ENCODE measurements at places on chromosomes 3 and 15. TPM values are rescaled to one million over a fixed set of nuclear protein-coding genes. Genes with fewer than 3 reads are reported as not detected.

- no peak for DNase-seq
Measured at GRCh38 chr3:189699885-189700284, 68.7 kb downstream of the TP63 start.

Gene PDE8A
- 11.5 TPM for polyA plus RNA-seq

- no peak for DNase-seq
Measured at GRCh38 chr15:98403569-98403968, 244.8 kb upstream of the IGF1R start.

DNA sequence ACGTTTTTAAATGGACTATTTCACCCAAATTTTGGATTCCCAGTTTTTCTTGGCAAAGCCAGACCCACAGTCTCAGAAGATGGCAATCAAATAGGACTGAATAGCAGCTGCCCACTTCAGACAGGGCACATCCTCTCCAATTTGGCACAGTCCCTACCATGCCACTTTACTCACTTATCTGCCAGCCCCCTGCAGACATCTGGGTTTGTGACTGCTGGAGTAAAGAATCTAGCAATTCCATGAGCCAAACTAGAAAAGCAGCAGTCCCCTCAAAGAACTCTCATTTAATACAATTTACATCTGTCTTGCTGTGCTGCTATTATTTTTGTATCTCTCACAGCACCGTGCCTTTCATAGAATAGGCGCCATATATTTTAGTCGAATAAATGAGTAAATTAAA, 16.0 kb upstream of the LRRN1 start:
- no peak for DNase-seq

GRCh38 chr3:133880287-133880686, 15.4 kb downstream of the RAB6B start:
- no peak for DNase-seq

- DNase-seq, result no peak
Measured at GRCh38 chr3:46455231-46456115, 9.2 kb downstream of the LTF start.

Gene GCNT3
- polyA plus RNA-seq, result 0.02 TPM

- no peak for DNase-seq
Measured at GRCh38 chr3:186663361-186664118, 2.3 kb upstream of the HRG start.

- no peak for DNase-seq
Measured at GRCh38 chr3:143037867-143038266, 36.5 kb downstream of the U2SURP start.

Gene ADAMTS7
- 40.3 TPM for polyA plus RNA-seq

Gene ISLR
- polyA plus RNA-seq, result 29.5 TPM

DNA sequence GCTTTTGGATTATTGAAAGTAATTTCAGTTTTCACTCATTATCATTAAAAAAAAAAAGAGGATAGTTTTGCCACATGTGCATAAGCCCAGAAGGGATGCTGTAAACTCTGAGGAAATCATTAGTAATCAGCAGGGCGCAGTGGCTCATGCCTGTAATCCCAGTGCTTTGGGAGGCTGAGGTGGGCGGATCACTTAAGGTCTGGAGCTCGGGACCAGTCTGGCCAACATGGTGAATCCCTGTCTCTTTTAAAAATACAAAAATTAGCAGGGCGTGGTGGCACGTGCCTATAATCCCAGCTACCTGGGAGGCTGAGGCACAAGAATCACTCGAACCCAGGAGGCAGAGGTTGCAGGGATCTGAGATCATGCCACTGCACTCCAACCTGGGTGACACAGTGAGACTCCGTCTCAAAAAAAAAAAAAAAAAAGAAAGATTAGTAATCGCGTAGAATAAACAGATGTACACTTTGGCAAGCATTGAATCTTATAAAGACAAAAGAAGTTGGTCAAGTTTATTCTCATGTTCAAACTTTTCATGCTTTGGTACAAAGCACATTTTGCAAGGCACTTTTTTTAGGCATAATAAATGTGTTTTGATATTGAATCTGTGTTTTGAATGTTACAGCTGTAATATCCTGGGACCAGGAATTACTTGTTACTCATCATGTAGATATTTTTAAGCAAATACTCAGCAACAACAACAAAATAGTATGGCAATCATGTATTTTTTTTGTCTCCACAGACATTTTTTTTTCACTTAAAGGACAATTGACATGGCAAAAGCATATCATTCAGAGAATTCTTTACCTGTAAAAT, 93.2 kb upstream of the AGTR1 start:
- DNase-seq, result no peak

DNA sequence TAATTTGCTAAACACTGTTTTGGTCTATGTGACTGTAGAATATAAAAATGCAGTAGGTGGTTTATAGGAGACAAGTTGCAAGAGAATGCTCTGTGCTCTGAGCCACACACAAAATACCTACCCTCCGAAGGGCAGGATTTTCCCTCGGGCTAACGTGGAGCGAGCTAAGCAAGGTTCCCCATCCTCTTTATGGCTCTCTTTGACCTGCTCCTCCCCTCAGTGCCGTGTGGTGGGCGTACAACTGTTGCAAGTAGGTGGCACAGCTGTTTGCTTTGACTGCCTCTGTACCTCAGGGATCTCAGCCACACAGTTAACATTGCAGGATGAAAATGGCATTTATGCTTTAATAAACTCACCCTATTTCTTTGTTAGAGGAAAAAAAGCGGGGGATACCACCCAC, 339.1 kb downstream of the SATB1 start:
- DNase-seq, result no peak

DNA sequence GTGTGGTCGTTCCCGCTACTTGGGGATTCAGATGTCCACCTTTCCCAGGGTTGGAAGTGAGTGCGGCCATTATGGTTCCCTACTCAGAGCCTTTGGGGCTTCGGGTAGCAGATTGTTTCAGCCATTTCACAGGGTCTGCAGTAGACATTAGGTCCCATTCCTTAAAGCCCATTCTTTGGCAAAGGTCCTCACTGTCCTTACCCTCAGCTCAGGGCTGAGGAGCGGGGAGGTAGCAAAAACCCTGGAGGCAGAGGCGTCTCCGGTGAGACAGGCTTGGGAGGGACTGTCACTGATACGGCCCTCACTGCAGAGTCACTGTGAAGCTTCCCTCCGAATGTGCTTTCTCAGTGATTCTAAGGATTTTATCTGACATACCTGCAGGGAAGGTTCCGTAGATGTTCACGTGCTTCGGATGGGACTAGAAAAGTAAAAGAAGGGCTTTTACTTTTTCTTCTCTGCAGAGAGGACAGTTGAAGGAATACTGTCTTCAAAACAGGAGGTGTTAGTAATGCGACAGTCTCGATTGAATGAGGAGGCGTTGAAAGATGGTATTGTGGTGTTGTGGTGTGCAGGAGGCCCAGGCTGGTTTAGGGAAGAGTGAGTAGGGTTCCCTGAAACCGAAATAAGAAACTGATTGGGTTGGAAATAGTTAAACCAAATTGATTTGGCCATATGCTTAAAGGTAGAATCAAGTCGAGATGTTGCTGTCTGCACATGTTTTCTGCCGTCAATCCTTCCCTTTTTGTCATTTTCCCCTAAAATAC, 630 bp downstream of the ATP6V1A start:
- no peak for DNase-seq

GRCh38 chr3:56309465-56309864, 158.8 kb downstream of the ERC2 start:
- no peak for DNase-seq

DNA sequence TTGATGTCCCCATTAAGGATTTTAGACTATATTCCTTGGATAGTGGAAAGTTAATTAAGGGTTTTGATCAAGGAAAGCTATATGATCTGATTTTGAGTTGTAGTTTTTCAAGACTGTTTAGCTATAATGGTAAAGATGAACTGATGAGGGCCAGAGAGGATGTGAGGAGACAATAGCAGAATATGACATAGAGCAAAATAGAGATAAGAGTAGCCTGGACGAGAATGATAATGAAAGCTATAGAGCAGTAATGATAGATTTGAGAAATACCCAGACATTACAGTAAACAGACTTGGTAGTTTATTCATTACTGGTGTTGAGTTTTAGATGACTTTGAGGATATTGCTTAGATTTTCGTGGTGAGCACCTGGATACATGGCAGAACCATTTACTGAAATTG, 3.8 kb downstream of the SUCNR1 start:
- no peak for DNase-seq

DNA sequence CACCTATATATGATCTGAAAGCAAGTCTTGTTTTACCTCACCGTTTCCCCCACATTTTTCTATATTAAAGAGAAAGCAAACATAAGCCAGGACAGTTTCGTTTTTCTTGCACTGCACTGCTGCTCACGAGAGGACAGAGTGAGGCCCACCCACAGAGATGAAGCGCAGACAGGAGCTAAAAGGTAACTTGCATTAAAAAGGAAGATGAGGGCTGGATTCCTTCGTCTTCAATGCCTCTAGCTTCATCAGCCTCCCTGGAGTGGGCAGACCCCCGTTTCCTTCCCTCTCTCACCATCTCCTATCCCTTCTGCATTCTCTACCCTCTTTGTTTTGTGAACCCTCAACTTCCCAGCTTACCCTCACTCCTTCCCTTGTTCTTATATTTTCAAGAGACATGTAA, 18.9 kb downstream of the SUMF1 start:
- no peak for DNase-seq

- DNase-seq, result no peak
Measured at GRCh38 chr15:69556344-69556743, 103.7 kb downstream of the RPLP1 start.

Gene TEX55
- polyA plus RNA-seq, result not detected

DNA sequence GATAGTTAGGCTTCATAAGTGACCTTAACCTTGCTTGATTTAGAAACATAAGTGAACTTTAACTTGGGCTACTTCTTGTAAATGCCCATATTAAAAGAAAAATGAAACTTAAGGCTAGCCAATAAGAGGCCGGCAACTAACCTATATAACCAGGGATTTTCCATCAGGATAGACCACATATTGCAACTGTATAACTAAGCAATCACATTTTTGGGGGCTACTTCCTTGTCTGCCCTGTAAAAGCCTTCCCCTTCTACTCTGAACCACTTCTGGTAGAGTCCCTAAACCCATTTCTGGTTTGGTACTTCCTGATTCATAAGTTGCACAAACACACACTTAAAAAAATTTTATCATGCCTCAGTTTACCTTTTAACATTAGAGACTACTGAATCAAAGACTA, 150.9 kb upstream of the UBE2E2 start:
- no peak for DNase-seq

GRCh38 chr3:2645001-2645400, 465.2 kb downstream of the IL5RA start:
- no peak for DNase-seq

Gene MITF
- polyA plus RNA-seq, result 18.6 TPM

Gene PEX11A
- 8.8 TPM for polyA plus RNA-seq

Data from right cardiac atrium (tissue), 5 donors.